CD4-positive, alpha-beta T cell treated with Interleukin-15 for 4 hours (primary cell): ENCODE measurements at places on chromosomes 16 and 17.

DNA sequence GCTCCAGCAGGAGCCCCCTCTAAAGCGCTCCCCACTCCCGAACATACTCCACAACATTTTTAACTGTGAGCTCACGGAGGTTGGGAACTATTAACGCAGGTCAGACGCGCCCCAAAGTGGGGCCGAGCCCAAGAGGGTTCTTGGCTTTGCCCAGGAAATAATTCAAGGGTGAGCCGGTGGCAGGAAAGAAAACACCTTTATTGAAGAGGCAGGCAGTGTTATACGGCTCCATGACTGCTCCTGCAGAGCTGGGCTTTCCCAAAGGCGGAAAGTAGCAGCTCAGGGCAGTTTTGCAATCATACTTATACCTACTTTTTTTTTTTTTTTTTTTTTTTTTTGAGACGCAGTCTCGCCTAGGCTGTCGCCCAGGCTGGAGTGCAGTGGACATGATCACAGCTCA is 6.2 kb downstream of the ADCY9 start:
- no peak for DNase-seq

- no peak for DNase-seq
Observed at GRCh38 chr17:32265192-32265923, at the start of gene RHBDL3. Gene RHBDL3, plus strand, starts transcription at chr17:32265832. Its CDS starts 358 bp downstream, at chr17:32266190.

GRCh38 chr17:61389670-61390478 is 9.8 kb upstream of the TBX2 start:
- peak; percentile 27 for DNase-seq

DNA sequence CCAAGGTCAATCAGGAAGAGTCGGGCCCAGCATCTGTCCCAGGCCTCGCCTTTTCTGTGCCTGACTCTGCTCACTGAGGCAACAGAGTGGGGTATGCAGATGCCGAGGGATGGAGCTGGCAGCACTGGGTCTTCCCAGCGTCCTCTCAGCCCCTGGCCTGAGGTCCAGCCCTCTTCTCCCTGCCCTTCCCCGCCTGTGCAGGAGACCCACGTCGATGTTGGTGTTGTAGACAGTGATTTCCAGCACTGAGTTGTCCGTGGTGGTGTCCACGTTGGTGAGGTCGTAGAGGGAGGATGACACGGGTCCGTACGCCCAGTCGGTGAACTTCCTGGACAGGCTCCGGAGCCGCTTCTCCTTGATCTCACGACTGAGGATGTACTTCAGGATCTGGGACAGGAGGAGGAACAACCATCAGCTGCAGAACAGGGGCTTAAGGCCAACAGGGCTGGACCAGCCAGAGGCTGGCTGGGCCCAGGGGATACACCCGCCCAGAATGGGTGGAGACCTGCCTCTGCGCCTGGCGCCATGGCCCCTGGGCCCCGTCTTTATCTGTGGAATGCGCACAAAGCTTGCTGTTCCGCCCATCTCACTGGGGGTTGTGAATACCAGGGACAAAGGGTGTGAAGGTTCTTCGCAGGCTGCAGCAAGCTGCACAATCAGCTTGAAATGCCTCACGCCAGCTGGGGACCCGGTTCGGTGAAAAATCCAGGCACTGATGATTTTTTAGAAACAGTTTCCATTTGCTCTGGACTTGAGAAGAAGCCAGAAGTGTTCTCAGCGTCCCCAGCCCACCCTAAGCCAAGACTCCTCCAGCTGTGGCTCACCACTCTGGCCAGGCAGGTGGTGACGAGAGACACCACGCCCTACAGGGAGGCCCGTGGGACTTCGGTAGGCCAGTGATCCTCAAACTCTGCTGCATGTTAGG is 27.5 kb downstream of the TRPV3 start:
- no peak for DNase-seq

DNA sequence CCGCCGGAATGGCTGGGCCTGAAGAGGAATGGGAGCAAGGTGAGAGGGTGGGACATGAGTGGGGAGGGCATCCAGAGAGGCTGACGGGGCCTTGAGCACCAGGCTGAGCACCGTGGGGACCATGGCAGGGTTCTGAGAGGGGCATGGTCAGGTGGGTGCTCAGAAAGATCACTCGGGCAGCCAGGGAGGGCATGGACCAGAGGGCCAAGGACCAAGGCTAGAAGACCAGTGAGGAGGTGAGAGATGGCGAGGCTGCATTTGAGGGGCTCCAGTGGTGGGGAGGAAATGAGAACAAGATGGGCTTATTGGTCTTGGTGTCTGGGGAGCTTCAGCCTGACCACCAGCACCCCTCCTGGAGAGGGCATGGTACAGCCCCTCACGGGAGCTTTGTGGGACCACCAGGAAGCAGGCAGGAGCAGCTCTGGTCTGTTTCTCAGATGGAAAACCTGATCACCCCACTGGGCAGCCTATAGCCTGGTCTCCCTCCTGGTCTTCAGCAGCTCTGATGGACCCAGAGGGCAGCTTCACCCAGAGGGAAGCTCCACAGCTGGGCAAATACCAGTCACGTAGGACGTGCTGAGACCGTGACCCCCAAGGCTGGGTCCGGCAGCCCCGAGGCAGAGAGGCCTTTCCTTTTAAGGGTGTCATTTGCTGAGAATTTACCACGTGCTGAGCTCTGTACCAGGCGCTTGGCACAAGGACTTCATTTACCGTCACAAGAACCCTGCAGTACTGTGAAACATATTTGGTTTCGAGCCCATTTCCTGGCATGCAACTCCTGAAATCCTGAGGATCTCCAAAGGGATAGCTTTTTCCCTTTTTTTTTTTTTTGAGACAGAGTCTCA is 11.4 kb upstream of the NCBP3 start:
- no peak for DNase-seq

- no peak for DNase-seq
Observed at GRCh38 chr17:60590070-60590469, 9.9 kb upstream of the PPM1D start.

DNA sequence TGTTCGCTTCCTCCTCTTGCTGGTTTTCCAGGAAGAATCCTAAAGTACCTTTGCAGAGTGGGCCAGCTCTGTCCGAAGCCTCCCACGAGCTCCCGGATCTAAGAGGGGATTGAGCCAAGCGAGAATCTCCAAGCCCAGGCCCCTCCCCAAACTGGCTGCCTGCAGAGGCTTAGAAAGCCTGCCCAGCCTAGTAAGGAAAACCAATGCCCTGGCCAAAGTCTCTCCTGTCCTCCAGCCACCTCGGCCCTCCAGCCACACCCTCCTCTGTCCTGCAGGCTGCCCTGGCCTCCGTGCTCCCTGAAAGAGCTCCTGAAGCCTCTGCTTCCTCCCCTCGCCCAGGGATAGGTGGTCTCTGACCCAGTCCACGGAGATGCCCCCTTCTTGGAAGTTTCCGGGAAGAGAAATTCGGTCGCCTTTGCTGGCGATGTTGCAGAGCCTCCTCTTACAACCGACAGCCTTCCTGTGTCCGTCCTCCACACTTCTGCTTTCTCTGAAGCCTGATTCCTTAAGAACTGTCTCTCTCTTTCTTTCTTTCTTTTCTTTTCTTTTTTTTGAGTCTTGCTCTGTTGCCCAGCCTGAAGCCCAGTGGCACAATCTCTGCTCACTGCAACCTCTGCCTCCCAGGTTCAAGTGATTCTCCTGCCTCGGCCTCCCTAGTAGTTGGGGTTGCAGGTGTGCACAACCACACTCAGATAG is 54.9 kb upstream of the TOB1 start:
- DNase-seq = no peak

DNA sequence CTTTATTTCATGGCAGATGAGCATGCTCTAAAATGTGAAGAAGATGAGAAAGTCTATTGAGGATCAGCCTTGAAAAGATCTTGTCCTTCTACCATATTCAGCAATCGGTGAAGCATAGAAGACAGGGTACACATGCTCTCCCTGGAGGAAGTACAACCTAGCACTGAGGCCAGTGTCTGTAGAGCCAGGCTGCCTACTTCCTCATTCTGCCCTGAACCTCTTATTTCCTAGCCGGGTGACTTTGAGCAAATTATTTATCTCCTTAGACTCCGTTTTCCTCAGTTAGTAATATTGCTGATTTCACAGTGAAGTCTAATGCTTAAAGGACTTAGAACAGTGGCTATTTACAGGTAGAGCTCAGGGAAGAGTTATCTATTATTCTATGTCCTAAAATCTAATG is 58.4 kb downstream of the TMEM100 start:
- no peak for DNase-seq

DNA sequence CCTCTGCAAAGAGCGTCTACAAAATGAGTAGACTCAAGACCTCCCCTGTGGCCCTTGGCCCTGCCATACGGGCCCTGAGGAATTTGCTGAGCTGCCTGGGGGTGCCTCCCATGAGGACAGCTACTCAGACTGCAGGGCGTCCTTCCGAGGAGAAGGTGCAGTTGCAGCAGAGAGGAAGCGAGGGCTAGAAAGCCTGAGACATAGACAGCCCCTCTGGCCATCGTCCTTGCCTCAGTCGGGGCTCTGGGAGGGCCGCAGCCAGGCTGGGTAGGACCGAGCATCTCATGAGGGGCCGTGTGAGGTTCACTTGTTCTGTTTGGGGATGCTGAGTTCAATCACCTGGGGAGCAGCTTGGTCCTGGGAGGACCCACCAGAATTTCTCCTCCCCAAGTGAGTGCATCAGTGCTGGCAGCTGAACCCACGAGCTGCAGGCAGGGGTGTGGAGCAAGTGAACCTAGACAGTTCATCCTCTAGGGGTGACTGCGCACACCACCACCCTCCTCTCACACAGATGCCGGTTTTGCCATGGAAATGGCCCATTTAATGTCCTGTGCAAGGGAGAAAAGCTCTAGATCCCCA is 20.3 kb downstream of the RAB11FIP4 start:
- no peak for DNase-seq

GRCh38 chr17:47279062-47279801 is 25.6 kb downstream of the ITGB3 start:
- DNase-seq = no peak

DNA sequence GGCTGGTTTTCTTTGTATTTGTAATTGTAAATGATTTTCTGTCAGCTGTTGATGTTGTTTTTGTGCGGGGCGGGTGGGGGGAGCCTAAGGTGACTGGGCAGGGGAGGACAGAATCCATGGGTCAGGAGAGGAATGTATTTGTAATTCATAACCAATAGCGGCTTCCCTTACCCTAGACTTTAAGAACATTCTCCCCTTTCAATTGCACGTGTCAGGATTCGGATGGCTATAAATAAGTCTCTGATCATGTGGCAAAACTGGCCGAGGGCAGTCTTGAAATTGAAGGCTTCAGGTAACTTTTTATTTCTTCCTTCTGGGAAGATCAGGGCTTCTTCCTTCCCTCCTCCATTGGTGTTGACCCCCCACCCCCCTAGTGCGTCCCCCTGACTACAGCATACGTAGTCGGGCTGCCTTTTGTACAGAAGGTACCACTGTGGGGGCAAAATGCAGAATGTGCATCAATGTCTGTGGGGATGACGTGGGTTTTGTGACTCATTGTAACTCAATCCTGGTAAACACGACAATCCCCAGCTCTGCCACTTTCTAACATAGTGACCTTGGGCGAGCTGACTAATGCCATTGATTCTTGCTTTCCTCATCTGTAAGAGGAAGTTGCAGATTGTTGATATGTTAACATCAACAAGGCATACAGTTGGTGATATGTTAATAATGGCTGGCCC is 16.2 kb downstream of the MARCHF10 start:
- DNase-seq = no peak
